Activated T-helper 1 cell treated with Interleukin-2 at 50 U/mL for 16 hours (primary cell): ENCODE measurements at places on chromosomes 1 and 21.

DNA sequence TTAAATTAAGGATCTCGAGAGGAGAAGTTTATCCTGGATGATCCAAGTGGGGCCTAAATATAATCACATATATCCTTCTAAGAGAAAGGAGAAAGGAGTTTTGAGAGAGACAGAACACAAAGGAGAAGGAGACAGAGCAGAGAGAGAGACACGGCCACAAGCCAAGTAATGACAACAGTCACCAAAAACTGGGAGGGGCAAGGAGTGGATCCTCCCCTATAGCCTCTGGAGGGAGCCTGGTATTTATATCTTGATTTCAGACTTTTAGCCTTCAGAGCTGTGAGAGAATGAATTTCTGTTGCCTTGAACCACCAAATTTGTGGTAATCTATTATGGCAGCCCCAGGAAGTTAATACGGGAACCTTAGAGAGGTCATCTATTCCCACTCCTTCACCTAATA is 49.5 kb upstream of the CD1D start:
- no peak for DNase-seq

- DNase-seq, result no peak
Observed at GRCh38 chr1:204451352-204452124, 39.9 kb upstream of the PPP1R15B start.

DNA sequence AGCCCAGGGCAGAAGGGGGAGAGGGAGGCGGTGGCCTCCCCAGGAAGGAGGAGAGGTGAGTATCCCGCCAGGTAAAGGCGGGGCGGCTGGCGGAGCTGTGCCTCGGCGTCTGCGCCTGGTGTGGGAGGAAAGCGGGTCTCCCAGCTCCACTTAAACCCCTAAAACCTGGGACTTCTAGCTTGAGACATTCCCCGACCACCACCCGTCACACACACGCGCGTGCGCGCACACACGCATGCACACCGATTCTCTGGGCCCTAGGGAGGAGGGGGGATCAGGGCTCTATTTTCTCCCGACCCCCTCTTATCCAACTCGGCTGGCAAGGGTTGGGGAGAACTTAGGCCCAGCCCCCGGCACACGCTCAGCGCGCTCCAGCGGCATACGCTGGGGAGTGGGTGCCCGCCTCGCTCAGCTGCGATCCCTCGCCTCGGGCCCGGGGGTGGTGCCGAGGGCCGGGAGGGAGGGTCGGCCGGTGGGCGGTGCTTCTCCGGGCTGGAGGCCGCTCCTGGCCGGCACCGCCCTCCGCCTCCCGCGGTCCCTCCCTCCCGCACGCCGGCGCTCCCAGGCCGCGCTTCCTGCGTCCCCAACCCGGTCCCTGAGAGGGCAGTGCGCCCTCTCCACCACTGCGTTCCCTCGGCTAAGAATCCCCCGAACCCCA is at the start of gene TMEM51:
Gene TMEM51 (plus strand): TSS at position 564 of the 658 bp plus-strand sequence. CDS start 61,341 bp downstream, outside the sequence.
- DNase-seq, result no peak

DNA sequence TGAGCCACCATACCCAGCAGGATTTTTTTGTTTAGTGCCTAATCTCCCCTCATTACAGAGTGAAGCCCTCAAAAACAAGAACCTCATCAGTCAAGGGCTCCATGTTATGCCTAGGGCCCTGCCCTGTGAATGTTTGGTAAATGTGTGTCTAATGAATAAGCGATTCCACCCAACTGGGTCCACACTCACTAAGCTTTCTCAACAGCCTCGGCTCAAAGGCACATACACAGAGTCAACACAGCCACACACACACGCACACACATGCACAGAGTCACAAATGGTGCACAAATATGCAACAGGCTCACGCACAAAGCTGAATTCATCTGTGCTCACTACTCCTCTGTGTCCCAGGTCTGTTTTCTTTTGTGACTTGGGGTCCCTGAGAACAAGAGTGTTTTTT is 11.7 kb upstream of the SYNC start:
- DNase-seq, result no peak

GRCh38 chr1:64033667-64034220 is 169.7 kb upstream of the UBE2U start:
- no peak for DNase-seq

GRCh38 chr21:26127918-26128317 is 42.7 kb downstream of the APP start:
- DNase-seq, result no peak

DNA sequence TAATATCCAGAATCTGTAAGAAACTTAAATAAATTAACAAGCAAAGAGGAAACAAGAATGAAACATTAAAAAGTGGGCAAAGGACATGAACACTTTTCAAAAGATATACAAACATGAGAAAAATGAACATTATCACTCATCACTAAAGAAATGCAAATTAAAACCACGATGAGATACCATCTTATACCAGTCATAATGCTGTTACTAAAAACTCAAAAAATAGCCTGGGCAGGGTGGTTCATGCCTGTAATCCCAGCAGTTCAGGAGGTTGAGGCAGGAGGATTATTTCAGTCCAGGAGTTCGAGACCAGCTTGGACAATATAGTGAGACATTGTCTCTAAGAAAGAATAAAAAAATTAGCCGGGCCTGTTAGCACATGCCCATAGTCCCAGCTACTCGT is 6.1 kb downstream of the ZNF124 start:
- DNase-seq, result no peak

- no peak for DNase-seq
Observed at GRCh38 chr21:14751602-14752344, 205.7 kb upstream of the SAMSN1 start.

DNA sequence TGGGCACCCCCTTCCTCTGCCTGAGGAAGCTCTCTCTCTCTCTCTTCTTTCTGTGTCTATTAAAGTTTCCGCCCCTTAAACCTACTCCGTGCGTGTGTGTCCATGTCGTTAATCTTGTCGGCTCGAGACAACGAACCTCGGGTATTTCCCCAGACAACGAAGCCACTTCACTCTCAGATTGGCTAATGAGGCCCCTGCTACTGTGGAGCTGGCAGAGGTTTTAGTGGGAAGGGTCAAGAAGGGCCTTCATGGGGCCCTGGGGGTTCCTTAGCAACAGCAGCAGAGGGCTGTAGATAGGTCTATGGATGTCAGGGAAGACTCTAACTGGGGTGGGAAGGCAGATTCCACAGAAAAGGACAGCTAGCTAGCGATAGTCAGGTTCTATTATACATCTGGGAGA is 239.8 kb upstream of the RAB4A start:
- no peak for DNase-seq
